Neural cell (in vitro differentiated cells): ENCODE measurements at places on chromosomes 1 and 21. TPM values are rescaled to one million over a fixed set of nuclear protein-coding genes. Genes with fewer than 3 reads are reported as not detected.

SMYD3 gene
- 39.4 and 48.6 TPM in 2 replicates for polyA plus RNA-seq

SPRR1B gene
- polyA plus RNA-seq = not detected in 2 replicates

OR2T35 gene
- polyA plus RNA-seq = not detected in 2 replicates

RAD54L gene
- polyA plus RNA-seq = 1.1 TPM in 1 of 2 replicates, not detected in the other

PIK3C2B gene
- 23.7 and 28.7 TPM in 2 replicates for polyA plus RNA-seq

HHIPL2 gene
- 0.36 and 1.3 TPM in 2 replicates for polyA plus RNA-seq

DMRTA2 gene
- 0.22 and 0.36 TPM in 2 replicates for polyA plus RNA-seq

TEX50 gene
- polyA plus RNA-seq = not detected in 2 replicates

VWA1 gene
- polyA plus RNA-seq = 0.88 and 1.4 TPM in 2 replicates

SLC9C2 gene
- polyA plus RNA-seq = 0.31 and 0.46 TPM in 2 replicates

HIVEP3 gene
- 1.9 and 2.6 TPM in 2 replicates for polyA plus RNA-seq

FTCD gene
- polyA plus RNA-seq = 1.4 and 2.0 TPM in 2 replicates

MMEL1 gene
- polyA plus RNA-seq = 5.2 TPM in 1 of 2 replicates, not detected in the other

KIAA0040 gene
- polyA plus RNA-seq = not detected in 2 replicates

IRF6 gene
- polyA plus RNA-seq = not detected in 2 replicates

FCAMR gene
- not detected in 2 replicates for polyA plus RNA-seq

LCE1B gene
- polyA plus RNA-seq = not detected in 2 replicates

ZNF697 gene
- polyA plus RNA-seq = 61.8 and 69.6 TPM in 2 replicates

OBSCN gene
- 7.2 and 10.2 TPM in 2 replicates for polyA plus RNA-seq

FAM167B gene
- not detected in 2 replicates for polyA plus RNA-seq

AKR7A3 gene
- polyA plus RNA-seq = 2.9 and 5.1 TPM in 2 replicates

KCNA2 gene
- polyA plus RNA-seq = 3.4 and 4.0 TPM in 2 replicates

DCDC2B gene
- not detected in 2 replicates for polyA plus RNA-seq

SMIM1 gene
- not detected in 2 replicates for polyA plus RNA-seq

PGM1 gene
- 2.9 and 3.4 TPM in 2 replicates for polyA plus RNA-seq

MTARC2 gene
- polyA plus RNA-seq = 2.1 TPM in 1 of 2 replicates, not detected in the other

TRIM63 gene
- not detected in 2 replicates for polyA plus RNA-seq

NUDT17 gene
- 4.5 and 5.4 TPM in 2 replicates for polyA plus RNA-seq

PTGER3 gene
- 1.2 and 1.7 TPM in 2 replicates for polyA plus RNA-seq

FCGR2B gene
- not detected in 2 replicates for polyA plus RNA-seq

DPT gene
- not detected in 2 replicates for polyA plus RNA-seq

FCMR gene
- polyA plus RNA-seq = not detected in 2 replicates

SLC27A3 gene
- 30.6 and 38.2 TPM in 2 replicates for polyA plus RNA-seq

SSX2IP gene
- 21.7 and 23.5 TPM in 2 replicates for polyA plus RNA-seq

LCE2B gene
- polyA plus RNA-seq = not detected in 2 replicates

UBE4B gene
- 28.9 and 30.8 TPM in 2 replicates for polyA plus RNA-seq

ACKR1 gene
- 3.3 and 3.9 TPM in 2 replicates for polyA plus RNA-seq

CD2 gene
- not detected in 2 replicates for polyA plus RNA-seq

GRIK3 gene
- 5.0 and 6.3 TPM in 2 replicates for polyA plus RNA-seq

DCAF6 gene
- 37.2 and 44.8 TPM in 2 replicates for polyA plus RNA-seq

CYYR1 gene
- 0.58 and 0.62 TPM in 2 replicates for polyA plus RNA-seq

JTB gene
- polyA plus RNA-seq = 257 and 265 TPM in 2 replicates

PRAMEF8 gene
- not detected in 2 replicates for polyA plus RNA-seq

TEDDM1 gene
- polyA plus RNA-seq = not detected in 2 replicates

FAM72C gene
- polyA plus RNA-seq = 0.28 TPM in 1 of 2 replicates, not detected in the other

ATF6 gene
- 15.4 and 16.6 TPM in 2 replicates for polyA plus RNA-seq

EIF4G3 gene
- 56.9 and 58.3 TPM in 2 replicates for polyA plus RNA-seq
